ENCODE measurements at places on chromosomes 7 and 10.

DNA sequence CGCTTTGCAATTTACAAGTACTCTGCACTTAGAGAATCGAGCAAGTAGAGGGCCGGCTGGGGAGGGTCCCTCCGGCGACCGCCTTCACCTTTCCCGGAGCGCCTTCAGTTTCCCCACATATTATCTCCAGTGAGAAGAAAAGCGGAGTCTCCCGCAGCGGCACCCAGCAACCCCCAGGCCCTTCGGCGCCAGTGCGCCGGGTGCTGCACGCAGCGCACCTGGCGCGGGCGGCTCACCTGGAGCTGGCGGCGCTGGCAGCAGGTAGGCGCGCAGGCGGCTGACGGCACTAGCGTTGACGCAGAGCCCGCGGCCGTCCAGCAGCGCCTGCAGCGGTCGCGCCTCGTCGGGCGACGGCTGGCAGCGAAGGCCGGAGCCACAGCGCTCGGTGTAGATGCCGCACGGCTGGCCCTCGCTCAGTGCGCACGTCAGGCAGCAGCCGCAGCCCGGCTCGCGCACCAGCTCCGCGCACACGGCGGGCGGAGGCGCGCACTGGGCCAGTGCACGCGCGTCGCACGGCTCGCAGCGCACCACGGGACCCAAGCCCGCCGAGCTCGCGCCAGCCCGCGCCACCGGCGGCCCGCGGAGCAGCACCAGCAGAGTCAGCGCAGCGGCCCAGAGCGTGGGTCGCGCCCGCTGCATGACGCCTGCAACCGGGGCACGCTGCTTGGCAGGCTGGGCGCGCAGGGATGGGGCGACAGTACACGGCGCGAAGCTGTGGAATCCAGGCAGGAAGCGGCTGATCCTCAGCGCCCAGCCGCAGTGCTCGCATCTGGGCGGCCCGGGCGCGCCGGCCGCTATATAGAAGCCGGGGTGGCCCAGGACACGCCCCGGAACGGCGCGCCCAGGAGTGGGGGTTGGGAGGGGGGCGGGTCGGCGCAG lies at the start of gene IGFBP3:
Gene IGFBP3 (minus strand): TSS at position 771 of the 879 bp plus-strand sequence. CDS start 132 bp downstream, at position 639.
- H3K4me1 ChIP-seq: peaks cover 19% of the 10 kb centered on the region
- peak within 1 kb of the TSS; percentile 34 for H3K4me3 ChIP-seq
- no peaks in the 10 kb centered on the region for H3K36me3 ChIP-seq
- no peak within 1 kb of the TSS for H3K27ac ChIP-seq
- peaks cover 71% of the 10 kb centered on the region for H3K27me3 ChIP-seq

- no peaks in the 10 kb centered on the region for H3K27me3 ChIP-seq
- DNase-seq: no peak
- H3K36me3 ChIP-seq: peaks cover 21% of the 10 kb centered on the region
- no peak overlapping the region for H3K27ac ChIP-seq
Observed at GRCh38 chr10:48416584-48417232, 110.2 kb downstream of the MAPK8 start.

- H3K4me1 ChIP-seq: no peaks in the 10 kb centered on the region
- no peak for DNase-seq
- H3K4me3 ChIP-seq: no peak overlapping the region
- no peak overlapping the region for H3K27ac ChIP-seq
Observed at GRCh38 chr10:59339351-59339750, 23.0 kb downstream of the FAM13C start.

DNA sequence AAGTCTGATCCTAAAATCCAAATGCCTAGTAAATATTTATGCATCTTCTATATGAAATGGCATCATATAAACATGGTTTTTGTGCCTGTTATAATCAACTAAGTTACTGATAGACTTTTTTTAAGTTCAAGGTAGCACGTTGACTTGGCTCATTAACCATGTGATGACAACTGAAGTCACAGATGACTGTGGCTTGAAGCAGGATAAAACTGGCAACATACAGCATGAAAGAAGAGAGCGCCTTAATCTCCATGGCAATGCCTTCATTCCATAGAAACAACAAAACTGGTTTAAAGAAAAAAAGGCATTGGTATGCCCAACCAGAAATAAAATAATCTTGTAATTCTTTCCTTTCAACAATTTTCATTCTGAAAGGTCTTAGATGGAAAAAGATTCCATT lies 188.9 kb upstream of the CDK1 start:
- no peak overlapping the region for H3K4me3 ChIP-seq
- no peaks in the 10 kb centered on the region for H3K27me3 ChIP-seq
- no peaks in the 10 kb centered on the region for H3K36me3 ChIP-seq
- no peaks in the 10 kb centered on the region for H3K4me1 ChIP-seq
